ENCODE measurements at places on chromosomes 3 and 15.
A peak's percentile ranks its signal among the peaks of the same experiment; 100 is the strongest.

GRCh38 chr3:105584003-105584790 lies 217.5 kb downstream of the ALCAM start:
- no peak for DNase-seq

- no peak for DNase-seq
Observed at GRCh38 chr3:54243960-54244682, 121.8 kb downstream of the CACNA2D3 start.

- DNase-seq = no peak
Observed at GRCh38 chr15:49343546-49343945, 79.5 kb upstream of the FGF7 start.

DNA sequence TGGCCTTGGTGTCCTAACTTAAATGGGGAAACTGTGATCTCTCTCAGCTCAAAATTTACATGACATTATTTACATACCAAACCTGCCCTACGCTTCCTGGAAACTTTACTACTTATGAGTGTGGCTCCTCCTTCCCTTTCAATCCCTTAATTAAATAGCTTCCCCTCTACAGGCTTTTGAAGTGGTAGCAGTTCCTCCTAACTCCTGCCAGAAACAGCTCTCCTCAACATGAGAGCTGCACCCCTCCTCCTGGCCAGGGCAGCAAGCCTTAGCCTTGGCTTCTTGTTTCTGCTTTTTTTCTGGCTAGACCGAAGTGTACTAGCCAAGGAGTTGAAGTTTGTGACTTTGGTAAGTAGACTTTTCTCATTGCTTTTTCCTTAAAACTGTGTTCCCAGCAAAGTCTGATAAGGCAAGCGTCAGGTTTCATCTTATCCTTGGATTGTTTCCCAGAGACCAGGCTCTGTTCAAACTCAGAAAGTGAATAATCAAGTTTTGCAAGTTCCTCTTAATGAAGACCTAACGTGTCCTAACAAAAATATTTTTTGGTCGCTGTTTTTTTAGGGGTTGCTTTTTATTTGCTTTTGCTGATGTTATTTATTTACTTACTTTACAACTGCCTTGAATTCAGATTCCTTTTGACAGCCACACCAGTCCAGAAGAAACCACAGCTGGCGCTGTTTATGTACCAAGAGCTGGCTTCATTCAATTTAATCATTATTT lies at the start of gene ACP3:
ACP3 (plus strand) TSS at position 179 of the 720 bp plus-strand sequence; CDS start at position 229, 50 bp downstream.
- DNase-seq = no peak

DNA sequence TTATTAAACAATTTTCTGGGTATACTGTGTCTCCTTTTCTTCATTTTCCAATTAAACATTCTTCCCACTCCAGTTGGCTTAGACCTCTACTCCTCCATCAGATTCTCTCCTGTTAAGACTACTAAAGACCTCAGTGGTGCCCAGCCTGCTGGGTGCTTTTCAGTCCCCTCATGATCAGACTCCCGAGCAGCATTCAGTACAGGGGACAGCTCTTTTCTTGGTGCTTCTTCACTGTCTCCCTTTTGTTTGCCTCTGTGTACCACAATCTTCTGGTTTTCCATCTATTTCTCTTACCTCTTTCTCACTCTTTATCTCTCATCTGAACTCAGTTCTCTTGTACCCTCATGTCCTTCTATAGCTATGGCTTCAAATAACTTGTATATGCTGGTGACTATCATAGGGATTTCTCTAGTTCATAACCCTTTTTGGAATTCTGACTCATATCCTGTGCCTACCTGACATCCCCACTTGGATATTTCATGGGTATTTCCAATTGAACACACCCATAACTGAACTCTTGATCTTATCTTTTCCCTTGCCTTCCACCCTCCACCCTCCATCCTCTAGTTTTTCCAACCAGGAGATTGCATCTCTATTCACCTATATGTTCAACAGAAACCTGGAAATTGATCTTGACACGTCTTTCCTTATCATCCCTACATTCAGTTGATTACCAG lies 55.6 kb upstream of the ABHD10 start:
- no peak for DNase-seq

DNA sequence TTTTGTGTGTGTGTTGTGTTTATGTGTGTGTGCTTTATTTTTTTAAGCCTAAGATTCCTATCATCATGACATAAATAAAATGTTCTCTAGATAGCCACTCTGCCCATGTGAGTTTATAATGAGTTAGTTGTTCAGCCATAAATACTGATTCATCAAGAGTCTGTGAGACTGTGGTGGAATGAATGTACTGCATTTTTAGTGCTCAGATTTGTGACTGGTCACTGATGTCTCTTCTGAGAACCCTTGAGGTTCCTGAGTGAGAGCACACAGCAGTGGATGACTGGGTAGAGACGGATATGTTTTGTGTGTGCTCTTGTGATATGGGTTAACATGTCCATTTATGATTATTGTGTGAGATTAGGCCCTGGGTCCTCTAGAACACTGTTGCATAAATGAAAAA lies 51.2 kb downstream of the SETD5 start:
- DNase-seq = no peak

DNA sequence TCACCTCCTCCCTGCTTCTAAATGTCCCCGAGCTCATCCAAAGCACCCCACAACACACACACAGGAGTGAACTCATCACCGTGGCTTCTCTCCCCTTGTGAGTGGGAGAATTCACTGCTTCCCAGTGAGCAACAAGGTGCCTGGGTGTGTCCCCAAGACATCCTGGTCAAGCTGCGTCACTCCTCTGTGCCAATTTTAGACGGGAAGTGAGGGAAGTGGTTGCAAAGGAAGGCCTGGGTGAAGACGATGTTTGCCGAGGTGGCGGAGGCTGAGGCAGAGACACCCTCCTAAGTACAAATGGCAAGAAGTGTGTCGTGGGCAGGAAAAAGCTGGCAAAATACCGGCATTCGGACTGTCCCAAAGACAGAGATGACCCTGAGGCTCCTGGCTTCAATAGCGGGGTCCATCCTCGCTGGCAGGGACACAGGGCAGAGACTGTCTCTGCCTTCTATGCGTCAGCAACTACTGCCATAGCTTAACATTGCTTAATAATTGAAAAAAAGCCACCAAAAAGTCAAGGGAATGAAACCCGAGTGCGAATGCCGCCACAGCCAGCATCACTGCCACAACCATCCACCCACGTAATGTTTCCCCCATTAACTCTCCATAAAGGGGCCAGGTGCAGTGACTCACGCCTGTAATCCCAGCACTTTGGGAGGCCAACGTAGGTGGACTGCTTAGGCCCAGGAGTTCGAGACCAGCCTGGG lies 72.8 kb downstream of the VGLL4 start:
- no peak for DNase-seq

- no peak for DNase-seq
Observed at GRCh38 chr15:60762167-60762566, 283.2 kb upstream of the ICE2 start.

DNA sequence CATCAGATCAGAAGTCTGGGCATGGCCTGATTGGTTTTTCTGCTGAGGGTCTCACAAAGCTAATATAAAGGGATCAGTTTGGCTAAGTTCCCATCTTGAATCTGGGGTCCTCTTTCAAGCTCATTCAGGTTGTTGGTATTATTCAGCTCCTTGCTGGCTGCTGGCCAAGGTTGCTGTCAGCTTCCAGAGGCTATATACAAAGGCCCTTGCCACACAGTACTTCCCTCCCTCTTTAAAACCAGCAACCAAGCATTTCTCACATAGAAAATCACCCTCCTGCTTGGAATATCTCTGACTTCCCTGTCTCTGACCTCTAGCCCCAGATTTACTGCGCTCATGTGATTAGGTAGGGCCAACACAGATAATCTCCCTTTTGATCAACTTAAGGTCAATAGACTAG lies 442.9 kb downstream of the ERC2 start:
- no peak for DNase-seq

GRCh38 chr3:37148208-37148607 lies 26.2 kb downstream of the LRRFIP2 start:
- no peak for DNase-seq

GRCh38 chr3:188542196-188542595 lies 388.2 kb downstream of the LPP start:
- no peak for DNase-seq

- DNase-seq = peak; percentile 13
Observed at GRCh38 chr3:143158014-143158988, 38.7 kb downstream of the CHST2 start.

DNA sequence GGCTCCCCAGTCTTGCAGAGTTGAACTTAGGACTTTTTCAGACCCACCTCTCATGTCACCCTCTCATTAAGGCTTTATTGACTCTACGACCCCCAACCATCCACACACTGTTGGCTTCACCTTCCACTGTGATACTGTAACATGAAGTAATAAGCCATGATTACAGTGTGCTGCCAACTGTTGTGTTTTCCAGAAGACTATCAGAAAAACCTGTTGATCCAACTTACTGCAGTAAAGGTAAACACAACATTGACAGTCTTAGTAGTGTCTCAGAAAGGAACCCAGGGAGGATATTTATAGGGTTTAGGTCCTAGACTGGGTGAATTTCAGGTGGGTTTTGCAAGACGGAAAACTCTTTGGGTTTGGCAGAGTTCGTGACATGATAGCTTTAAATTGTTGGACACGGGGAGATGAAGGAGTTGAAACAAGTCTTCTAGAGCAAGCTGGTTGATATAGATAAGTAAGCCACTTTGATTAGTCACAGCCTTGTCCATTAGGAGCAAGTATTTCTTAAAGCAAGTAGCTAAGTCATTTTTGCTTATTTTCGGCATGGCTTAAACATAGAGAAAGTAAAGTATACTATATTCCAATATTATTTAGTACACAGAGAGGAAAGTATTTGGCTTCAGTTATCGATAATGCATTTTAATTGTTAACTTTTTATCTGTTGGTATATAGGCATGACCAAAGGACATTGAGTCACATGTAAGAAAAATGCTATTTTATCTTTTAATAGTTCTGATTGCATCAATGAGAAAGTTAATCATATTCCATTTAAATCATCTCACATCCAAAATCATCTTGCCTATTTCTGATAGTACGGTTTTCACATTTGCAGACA lies 2.4 kb upstream of the COL6A5 start:
- no peak for DNase-seq

DNA sequence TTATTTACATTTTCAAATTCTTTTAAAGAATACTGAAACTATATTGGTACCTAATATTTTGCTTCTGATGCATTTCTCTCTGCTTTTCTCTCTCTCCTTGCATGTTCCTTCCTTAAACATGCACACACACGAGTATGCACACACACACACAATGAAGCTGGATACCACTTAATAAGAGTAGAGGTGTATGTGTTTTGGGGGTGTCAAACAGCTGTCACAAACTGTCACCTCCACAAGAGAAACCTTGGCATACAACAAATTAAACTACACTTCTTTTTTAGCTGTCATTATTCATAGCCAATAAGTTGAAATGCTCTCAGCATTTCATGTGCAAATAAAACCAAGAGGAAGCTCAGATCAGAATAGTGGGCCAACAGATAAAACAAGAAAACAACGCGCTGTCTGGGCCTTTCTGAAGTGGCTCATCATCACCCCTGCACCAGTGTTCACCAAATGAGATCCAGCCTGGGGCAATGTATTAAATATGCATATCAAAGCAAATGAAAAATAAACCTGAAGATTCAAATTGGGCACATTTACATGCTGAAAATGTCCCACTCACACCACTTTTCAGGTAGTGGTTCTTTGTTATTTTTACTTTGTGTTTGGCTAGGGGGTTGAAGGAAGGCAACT lies 9.7 kb downstream of the MEIS2 start:
- DNase-seq = no peak

GRCh38 chr3:196641333-196642054 lies 2.0 kb downstream of the NRROS start:
- peak; percentile 56 for DNase-seq
